Left renal cortex interstitium (tissue), 4 donors: ENCODE measurements at places on chromosomes 13 and 19. TPM values are rescaled to one million over a fixed set of nuclear protein-coding genes. Genes with fewer than 3 reads are reported as not detected.

Gene CBARP
- 1.1 TPM for polyA plus RNA-seq

DNA sequence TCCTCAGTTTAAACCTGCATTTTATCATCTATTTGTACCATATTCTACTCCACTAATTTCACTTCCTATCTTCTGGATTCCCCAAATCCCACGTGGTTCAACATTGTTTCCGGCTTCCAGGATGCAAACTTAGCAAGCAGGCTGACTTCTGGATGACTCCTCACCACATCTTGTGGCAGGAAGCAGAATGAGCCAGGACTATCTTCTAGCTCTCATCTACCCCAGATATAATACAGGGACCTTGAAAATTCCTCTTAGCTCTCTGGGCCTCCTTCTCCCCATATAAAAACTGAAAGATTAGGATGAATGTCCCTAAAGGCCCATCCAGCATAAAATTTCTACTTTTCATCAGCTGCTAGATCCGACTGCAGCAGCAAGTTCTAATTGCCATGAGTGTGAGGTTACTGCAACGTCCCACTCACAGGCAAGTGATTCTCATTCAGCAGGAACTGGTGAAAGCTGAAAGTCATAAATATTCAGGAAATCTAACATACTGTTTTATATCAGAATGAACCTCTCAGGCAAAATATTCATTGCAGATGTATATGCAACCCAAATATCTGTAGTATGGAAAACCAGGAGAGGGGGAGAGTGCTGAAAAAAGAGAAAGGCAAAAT, 93.4 kb downstream of the KCTD12 start:
- no peak for DNase-seq

- no peak for DNase-seq
These were observed 6.4 kb downstream of the NUDT15 start for GRCh38 chr13:48043789-48044503.

DNA sequence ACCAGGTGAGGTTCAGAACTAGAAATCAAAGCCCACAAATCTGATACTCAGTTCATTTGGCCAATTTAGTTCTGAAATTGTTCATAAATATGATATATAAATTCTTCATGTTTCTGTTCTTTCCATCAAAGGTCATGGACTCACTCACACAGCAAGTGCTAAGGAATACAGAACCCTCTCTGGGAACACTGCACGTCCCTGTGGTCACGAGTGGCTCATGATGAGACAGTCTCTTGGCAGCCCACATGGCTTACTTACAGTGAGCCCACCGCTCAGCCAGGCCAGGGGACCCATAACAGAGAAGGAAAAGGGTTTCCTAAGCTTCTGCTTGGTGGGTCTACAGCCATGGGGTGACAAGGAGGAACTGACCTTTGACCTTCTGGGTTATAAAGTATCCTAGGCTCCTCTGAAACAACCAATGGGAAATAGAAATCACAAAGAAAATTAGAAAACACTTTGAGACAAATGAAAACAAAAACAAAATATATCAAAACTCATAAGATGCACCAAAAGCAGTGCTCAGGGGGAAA, 67.4 kb downstream of the CDADC1 start:
- no peak for DNase-seq

Gene NLRP7
- 0.09 TPM for polyA plus RNA-seq

Gene SERP2
- polyA plus RNA-seq, result 10.1 TPM

Gene ZSCAN4
- 0.09 TPM for polyA plus RNA-seq

DNA sequence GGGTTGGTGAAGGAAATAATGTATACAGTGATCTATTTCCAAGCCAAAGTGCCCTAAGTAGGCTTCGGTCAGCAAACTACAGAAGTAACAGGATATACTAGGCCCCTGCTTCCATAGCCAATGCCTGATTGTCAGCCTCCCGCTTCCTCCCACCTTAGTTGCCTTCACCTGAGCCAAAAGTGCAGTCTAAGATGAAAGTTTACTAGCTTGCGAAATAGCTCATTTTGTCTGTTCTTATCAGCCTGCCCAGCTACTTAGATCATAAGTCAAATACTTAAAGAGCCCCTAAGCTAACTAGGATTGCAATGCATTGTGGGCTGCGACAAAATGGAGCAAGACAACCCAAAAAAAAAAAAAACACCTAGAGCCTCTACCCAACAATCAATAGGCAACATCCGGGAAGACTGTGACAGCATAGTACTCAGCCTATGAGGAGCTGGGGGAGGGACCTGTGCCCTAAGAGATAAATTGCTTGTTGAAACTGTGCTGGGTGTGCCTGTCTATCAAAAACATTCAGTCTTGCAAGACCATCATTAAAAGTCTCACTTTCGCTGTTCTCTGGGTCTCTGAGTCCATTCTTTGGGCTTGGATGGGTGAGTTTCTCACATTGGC, 454.7 kb upstream of the TSHZ3 start:
- no peak for DNase-seq

GRCh38 chr19:49854378-49855263, 3.7 kb downstream of the PTOV1 start:
- DNase-seq, result no peak

GRCh38 chr13:27053902-27054595, 117.6 kb downstream of the USP12 start:
- no peak for DNase-seq

GRCh38 chr19:772730-773436, 22.0 kb downstream of the MISP start:
- no peak for DNase-seq

DNA sequence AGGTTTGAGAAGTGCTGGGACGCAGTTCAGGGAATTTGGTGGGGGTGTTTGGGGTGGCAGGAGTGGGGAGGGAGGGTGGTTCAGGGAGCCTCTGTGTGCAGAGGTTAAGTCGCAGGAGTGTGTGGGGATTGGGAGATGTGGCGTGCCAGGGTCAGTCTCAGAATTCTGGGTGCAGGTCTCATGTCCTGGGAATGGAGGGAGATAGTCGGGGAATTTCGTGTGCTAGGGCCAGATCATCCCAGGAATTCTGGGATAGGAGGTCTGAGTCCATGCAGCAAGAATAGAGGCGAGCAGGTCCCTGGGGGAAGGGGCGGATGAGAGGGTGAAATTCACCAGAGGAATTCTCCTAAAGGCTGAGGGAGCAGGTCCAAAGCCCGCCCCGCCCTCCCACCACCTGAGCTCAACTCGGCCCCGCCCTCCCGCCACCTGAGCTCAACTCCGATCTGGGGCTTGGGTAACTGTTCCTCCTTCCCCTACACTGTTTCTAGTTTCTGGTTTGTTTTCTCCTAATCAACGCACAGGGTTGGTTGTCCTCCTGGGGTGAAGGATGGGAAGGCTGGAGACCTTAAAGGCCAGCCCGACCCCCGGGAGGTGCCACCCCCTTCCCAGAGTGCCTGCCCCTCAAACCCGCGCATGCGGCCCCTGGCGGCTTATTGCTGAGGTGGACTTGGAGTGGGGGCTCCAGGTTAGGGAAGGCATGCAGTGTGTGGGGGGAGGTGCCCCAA, 15.2 kb downstream of the KCNC3 start:
- no peak for DNase-seq
